ENCODE measurements at places on chromosomes 7 and 10. TPM values are rescaled to one million over a fixed set of nuclear protein-coding genes. Genes with fewer than 3 reads are reported as not detected.

PLXNA4 gene
- total RNA-seq, result 0.35 TPM

STEAP4 gene
- total RNA-seq, result not detected

PSD gene
- total RNA-seq, result 3.4 TPM

EPDR1 gene
- total RNA-seq, result 5.3 TPM

C10orf105 gene
- 0.26 TPM for total RNA-seq

CYP3A4 gene
- not detected for total RNA-seq

ACTL6B gene
- total RNA-seq, result 0.33 TPM

PLXDC2 gene
- total RNA-seq, result 38.7 TPM

GBX1 gene
- not detected for total RNA-seq

ZNF804B gene
- total RNA-seq, result not detected

VWA2 gene
- total RNA-seq, result 1.6 TPM

C7orf57 gene
- 0.35 TPM for total RNA-seq

WDFY4 gene
- not detected for total RNA-seq

KCNIP2 gene
- total RNA-seq, result 2.6 TPM
